ENCODE measurements at places on chromosomes 7 and 10. TPM values are rescaled to one million over a fixed set of nuclear protein-coding genes. Genes with fewer than 3 reads are reported as not detected.

The BHLHA15 gene
- 0.92 TPM for total RNA-seq

The PRKG1 gene
- not detected for total RNA-seq

The C7orf57 gene
- not detected for total RNA-seq

The SSC4D gene
- total RNA-seq, result not detected

The RNF148 gene
- not detected for total RNA-seq

The CHRM2 gene
- total RNA-seq, result not detected

GRCh38 chr7:97017192-97018125 is 7.2 kb downstream of the DLX5 start:
- DNase-seq, result no peak

- DNase-seq, result no peak
Observed at GRCh38 chr7:134328900-134329299, 12.2 kb upstream of the SLC35B4 start.

GRCh38 chr7:39453743-39454355 is 112.4 kb upstream of the YAE1 start:
- peak; percentile 54 for DNase-seq

- no peak for DNase-seq
Observed at GRCh38 chr7:128000854-128001265, 30.4 kb downstream of the LRRC4 start.

DNA sequence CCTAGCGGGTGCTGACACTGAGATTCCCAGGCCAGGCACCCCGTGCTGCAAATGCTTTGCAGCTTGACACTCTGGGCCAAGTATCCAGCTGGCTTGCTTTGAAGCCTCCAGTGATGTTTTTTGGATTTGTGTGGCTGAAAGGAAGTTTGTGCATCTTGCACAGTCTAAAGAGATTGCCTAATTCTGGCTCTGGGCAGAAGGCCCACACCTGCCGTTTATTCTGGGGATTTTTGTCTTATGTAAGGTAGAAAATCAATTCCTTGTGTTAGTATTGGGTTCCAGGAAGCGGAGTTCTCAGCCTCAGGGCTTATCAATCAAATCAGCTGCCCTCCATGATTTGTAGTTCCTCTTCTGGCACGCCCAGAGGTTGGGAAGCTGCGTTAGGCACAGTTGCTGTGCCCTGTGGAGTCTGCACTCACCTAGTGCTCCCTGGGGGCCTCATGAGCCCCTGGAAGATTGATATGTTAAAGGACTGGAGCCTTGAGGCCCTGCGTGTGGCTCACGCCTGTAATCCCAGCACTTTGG is 8.4 kb upstream of the PURB start:
- no peak for DNase-seq

Data from B cell (primary cell).